Stimulated activated CD8-positive, alpha-beta memory T cell treated with anti-CD3 and anti-CD28 coated beads, Interleukin-15, amount 100 ng/mL, for 48 hours (primary cell): ENCODE measurements at places on chromosomes 11 and 22.
A peak's percentile ranks its signal among the peaks of the same experiment; 100 is the strongest.

- no peak for DNase-seq
These were observed 14.6 kb downstream of the PPME1 start for GRCh38 chr11:74185695-74186094.

DNA sequence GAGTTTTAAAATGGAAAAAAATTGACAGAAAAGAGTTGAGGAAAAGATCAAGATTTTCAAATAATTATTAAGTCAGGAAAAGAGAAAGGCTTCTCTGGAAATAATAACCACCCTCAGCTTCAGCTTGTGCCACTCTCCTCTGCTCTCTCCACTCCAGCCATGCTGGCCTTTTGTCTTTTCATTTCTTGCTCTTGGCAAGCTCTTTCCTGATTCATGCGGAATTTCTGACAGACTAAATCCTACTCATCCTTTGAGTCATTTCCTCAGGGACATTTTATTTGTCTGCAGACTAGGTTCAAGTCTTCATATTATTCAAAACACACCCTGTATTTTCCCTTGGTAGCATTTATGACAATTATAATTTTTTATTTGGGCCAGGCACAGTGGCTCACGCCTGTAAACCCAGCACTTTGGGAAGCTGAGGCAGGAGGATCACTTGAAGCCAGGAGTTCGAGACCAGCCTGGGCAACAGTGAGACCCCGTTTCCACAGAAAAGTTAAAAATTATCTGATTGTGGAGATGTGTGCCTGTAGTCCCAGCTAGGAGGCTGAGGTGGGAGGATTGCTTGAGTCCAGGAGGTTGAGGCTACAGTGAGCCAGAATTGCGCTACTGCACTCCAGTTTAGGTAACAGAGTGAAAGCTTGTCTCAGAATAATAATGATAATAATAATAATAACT lies 7.8 kb upstream of the P4HA3 start:
- no peak for DNase-seq

- DNase-seq: no peak
These were observed 471 bp downstream of the ARVCF start for GRCh38 chr22:20015971-20016733.

DNA sequence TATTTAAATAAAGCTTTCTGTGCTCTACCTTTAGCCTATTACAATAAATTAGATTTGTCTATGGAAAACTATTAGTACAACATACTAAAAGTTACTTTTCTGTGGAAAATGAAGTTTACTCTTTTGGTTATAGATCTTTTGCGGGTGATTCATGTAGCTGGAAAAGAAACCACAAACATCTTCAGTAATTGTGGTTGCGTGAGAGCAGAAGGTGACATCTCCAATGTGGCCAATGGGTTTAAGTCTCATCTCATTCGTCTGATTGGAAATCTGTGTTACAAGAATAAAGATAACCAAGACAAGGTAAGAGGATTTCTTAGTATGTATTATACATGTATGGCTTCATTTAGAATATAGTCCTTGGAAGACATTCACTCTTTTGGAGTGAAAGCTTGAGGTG lies 68.6 kb downstream of the ATXN10 start:
- DNase-seq: no peak

- DNase-seq: no peak
These were observed 12.7 kb downstream of the TOM1 start for GRCh38 chr22:35312198-35313059.

GRCh38 chr11:97354026-97354425 lies 964.2 kb downstream of the JRKL start:
- DNase-seq: no peak

GRCh38 chr22:45240810-45241631 lies at the start of gene KIAA0930:
KIAA0930 (minus strand) TSS chr22:45240894; CDS start chr22:45240703, 191 bp downstream.
- peak; percentile 60 for DNase-seq

- no peak for DNase-seq
These were observed 73.0 kb upstream of the ADSL start for GRCh38 chr22:40273319-40273718.

DNA sequence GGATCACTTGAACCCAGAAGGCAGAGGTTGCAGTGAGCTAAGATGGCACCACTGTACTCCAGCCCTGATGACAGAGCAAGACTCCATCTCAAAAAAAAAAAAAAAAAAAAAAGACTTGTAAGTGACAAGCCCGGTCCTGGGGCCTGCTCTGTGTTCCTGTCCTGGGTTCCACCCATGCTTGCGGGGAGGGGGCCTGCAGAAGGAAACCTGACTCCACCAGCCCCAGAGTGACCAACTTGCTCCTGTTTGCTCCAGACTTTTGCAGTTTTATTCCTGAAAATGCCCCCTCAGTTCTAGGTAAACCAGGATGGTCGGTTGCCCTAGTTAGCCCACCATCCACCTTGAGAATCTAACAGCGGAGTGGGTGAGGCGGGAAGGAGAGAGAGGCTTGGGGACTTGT lies 10.1 kb upstream of the LRP5 start:
- DNase-seq: no peak

- DNase-seq: no peak
These were observed 18.6 kb downstream of the LRRC10B start for GRCh38 chr11:61526956-61527731.

GRCh38 chr11:62489204-62489603 lies 57.4 kb downstream of the AHNAK start:
- no peak for DNase-seq

DNA sequence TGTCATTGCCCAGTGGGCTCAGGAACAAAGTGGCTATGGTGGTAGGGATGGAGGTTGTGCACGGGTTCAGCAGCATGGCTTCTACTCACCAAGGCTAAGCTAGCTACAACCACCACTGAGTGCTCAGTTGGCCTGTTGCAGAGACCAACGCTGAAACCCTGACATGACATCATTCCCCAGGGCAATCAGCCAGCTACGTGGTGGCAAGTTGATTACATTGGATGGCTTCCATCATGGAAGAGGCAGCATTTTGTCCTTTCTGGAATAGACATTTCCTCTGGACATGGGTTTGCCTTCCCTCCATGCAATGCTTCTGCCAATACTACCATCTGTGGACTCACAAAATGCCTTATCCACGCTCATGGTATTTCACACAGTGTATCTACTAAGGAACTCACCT lies 634.3 kb downstream of the OPCML start:
- DNase-seq: no peak

GRCh38 chr11:12067796-12068357 lies 42.5 kb upstream of the MICAL2 start:
- no peak for DNase-seq

DNA sequence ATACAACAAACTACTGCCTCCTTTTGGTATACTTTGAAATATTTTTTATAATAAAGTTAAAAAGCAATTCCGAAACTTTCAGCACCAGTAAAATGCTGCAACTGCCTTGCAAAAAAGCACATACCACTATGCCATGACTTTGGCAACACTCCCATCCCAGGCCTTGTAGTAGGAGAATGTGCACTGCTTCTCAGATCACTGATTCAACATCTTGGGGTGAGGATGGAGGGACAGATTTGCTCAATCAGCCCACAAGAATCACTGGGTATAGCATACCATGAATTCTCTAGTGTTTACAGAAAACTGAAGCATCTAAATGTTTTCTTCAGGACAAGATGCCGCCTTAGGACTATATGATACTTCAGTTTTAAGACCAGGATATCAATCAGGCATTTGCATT lies 14.9 kb downstream of the EIF4ENIF1 start:
- no peak for DNase-seq
